ENCODE measurements at places on chromosomes 13 and 19.

- no peak for DNase-seq
Observed at GRCh38 chr13:41499452-41499851, 42.1 kb downstream of the RGCC start.

GRCh38 chr13:50909605-50910484 is at the start of gene RNASEH2B:
Gene RNASEH2B (plus strand): TSS chr13:50909791. CDS start chr13:50910077, 286 bp downstream.
- peak; percentile 91 for DNase-seq

DNA sequence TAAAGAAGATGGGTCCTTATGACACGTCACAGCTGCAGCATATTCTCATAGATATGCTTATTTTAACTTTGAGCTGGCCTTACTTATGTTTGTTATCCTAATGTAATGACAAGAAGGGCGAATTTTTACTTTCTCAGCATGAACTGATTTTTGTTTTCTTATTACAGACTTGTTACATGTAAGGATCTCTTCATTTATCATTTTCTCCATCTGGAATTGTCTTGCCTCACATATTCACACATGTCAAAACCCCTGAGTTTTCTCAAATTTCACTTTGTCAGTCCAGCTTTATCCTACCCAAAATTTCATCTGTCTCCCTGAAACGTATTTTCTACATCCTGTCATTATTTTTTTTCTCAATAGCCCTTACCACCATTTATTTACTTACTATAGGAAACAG is 1774.0 kb upstream of the PRR20A start:
- DNase-seq: no peak

DNA sequence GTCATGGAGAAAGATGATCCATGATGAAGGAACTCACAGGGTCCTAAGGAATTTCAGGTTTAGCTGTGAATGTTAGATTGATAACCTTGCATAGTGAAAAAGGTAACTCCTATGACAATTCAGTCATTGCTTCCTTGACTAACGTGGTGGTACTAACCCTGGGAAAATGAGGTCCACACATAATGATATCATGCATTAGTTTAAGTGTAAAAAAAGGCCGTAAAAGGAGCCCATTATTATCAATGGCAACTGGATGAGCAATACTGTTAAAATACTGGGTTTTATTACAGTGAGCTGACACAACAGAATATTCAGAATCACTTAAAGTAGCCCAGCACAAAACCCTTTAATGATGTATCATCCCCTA is 515.4 kb downstream of the DCT start:
- no peak for DNase-seq

DNA sequence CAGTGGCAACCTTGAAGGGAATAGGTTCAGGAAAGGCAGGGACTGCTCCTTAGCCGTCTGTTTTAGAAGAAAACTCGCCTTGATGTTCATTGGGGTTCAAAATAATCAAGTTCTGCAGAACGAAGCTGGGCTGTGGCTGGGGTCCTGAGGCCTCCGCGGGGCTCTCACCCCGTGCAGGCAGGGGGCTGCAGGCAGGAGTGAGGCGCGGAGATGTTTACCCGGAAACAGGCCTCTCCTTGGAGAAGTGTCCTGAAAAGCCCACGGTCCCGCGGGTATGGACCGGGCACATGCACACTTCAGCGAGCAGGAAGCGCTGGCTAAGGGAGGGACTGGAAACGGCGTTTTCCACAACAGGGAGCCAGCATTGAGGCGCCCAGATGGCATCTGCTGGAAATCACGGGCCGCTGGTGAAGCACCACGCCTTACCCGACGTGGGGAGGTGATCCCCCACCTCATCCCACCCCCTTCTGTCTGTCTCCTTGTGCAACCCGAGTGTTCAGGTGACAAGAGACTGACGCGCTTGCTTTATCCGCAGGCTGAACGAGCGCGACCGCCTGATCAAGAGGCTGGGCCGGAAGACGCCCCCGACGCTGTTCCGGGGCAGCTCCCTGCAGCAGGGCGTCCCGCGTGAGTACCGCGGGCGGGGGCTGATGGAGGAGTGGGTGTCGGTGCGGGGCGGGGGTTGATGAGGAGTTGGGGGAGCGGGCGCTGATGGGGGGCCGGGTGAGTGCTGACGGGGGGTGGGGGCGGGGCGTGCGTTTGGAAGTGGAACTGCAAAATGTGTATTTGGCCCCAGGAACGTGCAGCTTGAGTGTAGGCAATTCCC is 39.6 kb downstream of the SHISA2 start:
- DNase-seq: no peak

GRCh38 chr19:33509774-33510173 is 11.8 kb downstream of the PEPD start:
- DNase-seq: no peak

- DNase-seq: no peak
Observed at GRCh38 chr13:106804991-106805390, 237.1 kb upstream of the ARGLU1 start.

DNA sequence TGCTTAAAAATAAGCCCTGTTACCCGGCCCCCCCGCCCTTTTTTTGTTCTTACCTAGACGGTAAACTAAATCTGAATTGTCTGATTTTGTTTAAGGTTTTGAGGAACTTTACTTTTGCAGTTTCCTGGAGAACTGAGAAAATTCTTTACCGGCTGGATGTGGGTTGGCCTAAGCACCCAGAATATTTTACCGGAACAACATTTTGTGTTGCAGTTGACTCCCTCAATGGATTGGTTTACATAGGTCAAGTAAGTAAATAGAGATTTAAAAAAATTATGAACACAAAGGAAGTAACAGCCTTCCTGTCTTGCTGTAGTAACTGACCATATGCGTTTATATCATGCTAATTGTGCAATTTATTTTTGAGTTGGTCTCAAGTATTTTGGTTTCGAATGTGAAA is 785 bp downstream of the NHLRC3 start:
- no peak for DNase-seq

DNA sequence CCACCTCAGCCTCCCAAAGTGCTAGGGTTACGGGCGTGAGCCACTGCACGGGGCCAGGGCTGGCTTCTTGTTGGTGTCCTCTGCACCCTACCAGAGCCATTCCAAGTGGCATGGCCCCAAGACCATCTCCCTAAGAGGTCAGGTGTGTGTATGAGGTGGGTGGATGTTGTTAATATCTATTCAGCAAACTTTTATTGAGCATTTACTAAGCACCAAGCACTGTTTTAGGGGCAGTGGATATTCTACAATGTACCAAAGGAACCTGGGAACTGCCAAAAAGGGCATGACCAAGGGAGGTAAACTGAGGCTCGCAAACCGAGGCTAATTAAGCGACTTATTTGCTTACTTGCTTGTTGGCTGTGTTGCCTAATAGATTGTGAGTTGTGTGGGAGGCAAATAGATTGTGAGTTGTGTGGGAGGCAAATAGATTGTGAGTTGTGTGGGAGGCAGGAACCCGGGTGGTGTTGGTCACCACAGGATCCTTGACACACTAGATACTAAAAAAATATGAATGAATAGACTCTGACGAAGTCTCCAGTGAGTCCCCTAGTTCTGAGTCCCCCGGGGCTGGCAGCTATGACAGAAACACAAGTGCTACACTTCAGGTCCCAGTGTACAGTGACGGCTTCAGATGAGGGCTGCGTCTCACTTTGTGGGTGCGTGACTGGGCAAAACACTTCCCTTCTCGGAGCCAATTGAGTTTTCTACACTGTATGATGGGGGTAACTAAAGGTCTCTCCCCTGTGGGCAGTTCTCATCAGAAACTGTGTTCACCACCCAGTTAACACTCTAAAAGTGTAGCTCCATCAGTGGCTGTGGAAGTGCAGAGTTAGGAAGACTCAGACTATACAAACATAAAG is 5.0 kb upstream of the BICRA start:
- peak; percentile 41 for DNase-seq

DNA sequence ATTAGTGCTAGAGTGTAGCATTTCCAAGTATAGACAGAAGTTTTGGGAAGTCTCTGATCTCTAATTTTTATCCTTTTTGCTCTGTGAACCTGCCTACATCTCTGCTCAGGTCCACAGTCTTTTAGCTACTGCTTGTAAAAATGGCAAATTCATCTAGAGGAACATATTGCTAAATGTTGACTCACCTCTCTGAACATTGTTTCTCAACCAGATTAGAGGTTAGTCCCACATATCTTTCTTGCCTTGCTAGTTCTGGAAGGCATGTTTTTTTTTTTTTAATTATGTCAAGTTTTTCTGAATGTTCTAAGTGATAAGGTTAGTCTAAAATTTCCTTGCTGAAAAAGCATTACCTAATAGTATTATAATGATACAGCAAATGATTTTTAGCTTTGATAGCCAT is 2889.6 kb upstream of the PCDH20 start:
- no peak for DNase-seq

DNA sequence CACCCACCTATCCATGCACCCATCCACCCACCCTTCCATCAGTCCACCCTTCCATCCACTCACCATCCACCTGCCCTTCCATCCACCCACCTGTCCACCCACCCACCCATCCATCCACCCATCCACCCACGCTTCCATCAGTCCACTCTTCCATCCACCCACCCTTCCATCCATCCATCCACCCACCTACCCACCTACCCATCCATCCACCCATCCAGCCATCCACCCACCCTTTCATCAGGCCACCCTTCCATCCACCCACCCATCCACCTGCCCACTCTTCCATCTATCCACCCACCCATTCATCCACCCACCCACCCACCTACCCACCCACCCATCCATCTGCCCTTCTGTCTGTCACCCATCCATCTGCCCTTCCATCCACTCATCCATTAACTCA is 17.0 kb downstream of the KLHL26 start:
- no peak for DNase-seq

DNA sequence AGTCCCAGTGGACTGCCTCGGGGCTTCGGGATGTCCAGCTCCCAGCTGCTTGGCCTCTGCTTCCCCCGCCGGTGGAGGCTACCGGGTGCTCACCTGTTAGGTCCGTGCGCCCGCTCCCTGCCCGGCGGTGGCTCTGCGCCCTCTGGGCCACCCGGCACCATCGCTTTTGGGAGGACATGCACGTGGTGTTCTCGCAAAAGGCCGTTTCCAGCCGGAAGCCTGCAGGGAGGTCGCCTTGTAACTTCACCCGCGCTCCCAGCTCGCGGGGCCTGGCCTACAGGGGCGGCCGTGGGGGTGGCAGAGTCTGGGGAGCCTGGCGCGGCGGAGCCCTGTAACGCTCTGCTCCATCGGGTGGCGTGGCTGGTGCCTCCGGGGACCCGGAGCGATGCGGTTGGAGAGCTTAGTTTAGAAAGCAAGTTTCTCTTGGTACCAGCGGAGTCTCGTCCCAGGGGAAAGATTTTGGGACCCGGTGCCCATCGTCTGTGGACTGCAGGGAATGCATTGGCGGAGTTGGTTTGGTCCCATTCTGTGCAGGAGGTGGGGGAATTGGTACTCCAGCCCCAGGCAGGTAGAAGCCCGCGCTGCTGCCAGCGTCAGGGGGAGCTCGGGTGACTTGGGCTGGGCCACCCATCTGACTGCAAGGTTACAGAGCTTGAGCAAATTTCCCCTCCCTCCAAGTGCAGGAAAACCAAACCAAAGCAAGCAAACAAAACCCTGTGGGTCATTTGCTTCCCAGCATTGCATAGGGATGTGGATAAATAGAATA is 673 bp downstream of the SPATA13 start:
- peak; percentile 18 for DNase-seq

DNA sequence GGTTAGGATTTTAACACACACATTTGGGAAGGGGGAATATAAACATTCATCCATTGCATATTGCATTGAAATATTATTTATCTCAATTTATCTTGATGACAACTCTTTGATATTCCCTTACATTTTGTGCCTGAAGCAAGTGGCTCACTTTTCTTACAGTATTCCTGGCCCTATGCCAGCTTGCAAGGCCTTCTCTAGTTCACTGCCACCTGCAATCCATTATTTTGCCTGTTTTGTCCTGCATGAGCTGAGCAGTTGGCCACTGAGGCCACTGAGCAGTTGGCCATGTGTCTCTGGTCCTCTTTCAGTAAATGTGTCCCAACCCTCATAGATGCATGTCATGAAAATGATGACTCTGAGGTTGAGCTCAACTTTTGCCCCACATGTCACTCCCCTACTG is 49.8 kb downstream of the CBY2 start:
- no peak for DNase-seq

DNA sequence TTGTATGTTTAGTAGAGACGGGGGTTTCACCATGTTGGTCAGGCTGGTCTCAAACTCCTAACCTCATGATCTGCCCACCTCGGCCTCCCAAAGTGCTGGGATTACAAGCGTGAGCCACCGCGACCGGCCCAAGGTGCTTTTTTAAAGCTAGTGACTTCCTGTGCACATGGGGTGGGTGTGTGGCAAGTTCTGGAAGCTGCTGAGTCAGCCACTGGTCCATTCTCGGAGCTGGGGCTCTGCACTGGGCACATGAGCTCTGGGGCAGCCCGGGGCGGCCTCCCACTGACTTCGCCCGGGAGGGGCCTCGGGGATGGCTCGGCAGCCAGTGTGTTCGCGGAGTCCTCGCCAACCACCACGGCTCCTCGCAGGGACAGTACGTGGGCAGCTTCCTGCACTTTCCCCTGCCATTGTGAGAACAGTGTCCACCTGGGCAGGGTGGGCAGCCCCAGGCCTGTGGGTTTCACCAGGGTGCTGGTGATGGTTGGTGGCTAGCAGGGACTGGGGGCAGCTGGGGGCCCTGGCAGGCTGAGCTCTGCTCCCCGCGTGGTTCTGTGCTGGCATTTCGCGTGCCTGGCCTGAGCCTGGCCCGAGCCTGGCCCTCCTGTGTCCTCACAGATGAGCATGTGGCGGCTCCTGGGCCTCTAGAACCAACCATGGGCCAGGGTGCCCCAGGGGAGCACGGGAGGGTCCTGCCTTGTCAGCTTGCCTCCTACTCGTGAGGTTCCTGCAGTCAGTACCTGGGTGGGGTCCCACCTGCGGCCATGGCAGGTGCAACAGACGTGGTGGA is 12.2 kb downstream of the CBARP start:
- DNase-seq: no peak

DNA sequence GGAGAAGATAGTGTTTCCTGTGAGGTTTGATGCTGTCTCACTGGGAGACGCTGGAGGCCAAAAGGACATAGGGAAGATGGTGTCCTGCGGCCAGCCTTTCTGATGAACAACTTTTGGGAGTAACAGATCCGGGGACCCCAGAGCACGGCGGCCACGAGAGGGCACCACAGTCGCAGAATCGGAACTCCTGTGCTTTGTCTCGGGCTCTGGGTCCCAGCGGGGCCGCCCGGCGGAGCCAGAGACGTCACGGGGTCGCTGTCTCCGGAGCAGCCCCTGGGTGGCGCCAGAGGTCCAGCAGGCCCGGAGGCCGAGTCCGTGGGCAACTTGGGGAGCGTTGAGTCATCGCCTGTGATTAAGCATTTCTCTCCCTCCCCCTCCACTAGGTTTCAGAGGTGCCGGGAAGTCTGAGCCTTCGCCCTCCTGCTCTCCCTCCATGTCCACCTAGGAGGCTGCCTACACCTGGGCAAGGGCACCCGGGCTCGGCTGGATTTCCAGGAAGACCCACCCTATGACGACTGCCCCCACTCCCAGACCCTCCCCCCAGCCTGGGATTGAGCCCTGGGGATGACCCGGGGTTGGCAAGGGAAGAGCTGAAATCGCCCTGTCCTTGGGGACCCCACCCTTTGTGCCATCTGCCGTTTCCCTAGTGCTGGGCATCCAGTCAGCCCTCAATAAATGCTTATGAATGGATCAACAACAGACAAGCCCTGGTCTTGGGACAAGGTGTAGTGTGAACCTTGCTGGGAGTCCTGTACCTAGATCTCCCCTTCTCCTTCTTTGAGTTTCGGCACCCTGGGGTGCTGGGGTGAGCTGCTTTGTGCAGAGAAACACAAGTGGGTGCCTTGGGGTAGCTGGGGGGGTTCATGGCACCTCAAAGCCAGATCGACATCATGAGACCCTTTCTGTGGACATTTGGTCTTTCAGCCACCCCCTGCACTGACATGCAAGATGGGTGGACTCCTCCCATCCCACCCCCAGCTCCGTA is 3.4 kb downstream of the NANOS3 start:
- DNase-seq: peak; percentile 93

Data from HL-60 (cell line).